Stimulated activated CD4-positive, alpha-beta T cell treated with anti-CD3 and anti-CD28 coated beads, Interleukin-2, amount 100 ng/mL, for 48 hours (primary cell): ENCODE measurements at places on chromosomes 7 and 10.

GRCh38 chr7:131294553-131294952 is 33.1 kb upstream of the MKLN1 start:
- DNase-seq: no peak

DNA sequence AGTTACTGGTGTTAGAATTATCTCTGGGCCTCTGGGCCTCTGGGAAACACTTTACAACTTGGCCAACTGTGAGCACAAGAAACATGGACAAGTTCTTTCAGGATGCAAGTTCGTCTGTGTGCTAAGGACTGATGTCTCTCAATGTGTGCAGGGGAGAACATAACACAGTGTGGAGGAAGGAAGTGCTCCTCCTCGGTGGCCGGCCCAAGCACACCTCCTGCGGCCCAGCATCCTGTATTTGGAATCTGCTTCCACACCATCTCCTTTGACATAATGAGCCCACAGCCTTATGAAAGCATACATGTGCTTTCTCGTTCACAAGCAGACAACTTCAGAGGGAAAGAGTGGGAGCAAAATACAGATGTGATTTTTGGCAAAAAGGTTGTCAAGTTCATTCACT is 59.0 kb downstream of the MTPN start:
- DNase-seq: no peak

- DNase-seq: no peak
Observed at GRCh38 chr10:102280397-102281101, 35.2 kb downstream of the GBF1 start.

DNA sequence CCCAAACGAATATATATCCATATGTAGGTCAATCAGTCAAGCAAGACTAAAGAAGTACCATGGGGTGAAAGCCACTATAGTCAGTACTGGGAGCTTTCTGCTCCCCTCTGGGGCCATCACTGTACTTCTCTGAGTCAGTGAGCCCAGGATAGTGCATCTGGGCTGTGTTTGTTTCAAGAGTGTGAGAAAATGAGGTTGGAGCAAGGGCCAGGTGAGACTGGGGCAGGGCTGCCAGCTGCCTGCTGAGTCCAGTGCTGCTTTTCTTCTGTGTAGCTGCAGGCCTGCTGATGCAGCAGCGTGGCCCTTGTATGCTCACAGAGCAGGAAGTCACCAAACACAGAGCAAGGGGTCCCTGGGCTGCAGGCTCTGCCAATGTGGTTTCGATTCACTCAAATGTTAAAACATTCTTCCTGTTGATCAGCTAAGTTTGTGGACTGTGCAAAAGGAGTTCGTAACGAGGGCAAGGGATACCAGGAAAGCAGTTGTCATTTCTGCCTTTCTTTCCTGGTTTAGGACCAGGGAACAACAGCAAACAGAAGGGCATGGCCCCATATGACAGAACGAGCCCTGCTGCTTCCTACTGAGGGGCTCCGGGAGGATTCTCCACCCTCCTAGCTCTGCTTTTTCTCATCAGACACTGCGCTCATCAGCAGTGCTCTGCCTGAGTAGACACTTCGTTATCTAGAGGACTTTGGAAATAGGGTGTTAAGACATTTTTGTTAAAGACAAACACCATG is 65.4 kb upstream of the TNS3 start:
- DNase-seq: no peak

- DNase-seq: no peak
Observed at GRCh38 chr10:113041841-113042750, 92.0 kb downstream of the TCF7L2 start.

DNA sequence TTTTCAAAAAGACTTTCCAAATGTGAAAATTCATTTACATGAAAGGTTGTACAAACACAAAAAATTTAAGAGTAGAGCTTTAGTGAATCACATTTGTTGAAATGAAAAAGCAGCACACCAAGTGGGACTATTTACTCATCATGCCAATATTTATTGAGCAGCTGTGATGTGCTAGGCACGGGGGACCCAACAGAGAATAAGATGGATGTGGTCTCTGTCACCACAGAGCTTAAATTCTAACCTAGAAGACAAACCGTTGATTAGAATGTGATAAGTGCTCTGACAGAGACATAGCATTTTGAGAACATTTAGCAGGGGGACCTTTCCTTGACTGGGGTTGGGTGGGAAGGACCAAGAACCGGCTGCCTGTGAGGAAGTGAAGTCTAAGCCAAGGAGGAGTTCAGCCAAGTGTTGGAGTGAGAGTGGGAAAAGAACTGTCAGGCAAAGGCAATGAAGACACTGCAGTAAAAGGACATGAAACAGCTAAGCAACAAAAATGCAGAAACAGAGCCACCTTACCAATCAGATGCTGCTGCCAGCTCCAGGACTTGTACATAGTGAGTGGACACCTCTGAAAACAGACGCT is 19.1 kb downstream of the ADAM12 start:
- no peak for DNase-seq

DNA sequence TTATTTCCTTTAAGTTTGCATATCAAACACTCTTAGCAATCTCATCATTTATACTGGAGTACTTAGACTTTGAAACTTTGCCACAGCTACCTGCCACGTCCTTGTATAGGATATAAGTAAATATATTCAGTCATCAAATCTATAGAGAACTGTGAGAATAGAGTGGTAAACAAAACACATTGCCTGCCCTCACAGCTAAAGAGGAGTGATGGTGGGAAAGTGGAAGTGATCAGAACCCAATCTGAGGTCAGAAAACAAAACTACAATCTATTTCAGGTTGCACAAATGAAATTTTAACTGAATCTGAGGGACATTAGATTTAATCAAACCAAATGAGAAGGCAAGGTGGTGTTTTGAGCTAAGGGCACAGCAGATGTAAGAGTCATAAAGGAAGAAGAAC is 74.8 kb downstream of the ZEB1 start:
- DNase-seq: no peak

DNA sequence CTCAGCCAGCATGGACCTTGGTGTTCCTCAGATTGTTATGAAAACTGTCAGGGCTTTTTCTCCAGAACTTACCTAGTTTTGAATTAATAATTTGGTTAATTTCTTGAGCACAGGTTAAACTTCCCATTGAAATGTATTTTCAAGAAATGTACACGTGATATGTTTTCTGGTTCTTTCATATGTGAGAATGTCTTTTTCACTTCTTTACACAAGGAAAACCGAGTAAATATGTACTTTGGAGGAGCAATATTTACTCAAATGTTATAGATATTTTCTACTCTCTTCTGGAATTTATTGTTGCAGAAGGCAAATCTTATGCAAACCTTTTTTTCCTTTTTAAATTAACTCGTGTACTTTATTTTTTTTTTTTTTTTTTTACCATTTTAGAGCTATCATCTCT is 134.3 kb downstream of the AHR start:
- DNase-seq: no peak

DNA sequence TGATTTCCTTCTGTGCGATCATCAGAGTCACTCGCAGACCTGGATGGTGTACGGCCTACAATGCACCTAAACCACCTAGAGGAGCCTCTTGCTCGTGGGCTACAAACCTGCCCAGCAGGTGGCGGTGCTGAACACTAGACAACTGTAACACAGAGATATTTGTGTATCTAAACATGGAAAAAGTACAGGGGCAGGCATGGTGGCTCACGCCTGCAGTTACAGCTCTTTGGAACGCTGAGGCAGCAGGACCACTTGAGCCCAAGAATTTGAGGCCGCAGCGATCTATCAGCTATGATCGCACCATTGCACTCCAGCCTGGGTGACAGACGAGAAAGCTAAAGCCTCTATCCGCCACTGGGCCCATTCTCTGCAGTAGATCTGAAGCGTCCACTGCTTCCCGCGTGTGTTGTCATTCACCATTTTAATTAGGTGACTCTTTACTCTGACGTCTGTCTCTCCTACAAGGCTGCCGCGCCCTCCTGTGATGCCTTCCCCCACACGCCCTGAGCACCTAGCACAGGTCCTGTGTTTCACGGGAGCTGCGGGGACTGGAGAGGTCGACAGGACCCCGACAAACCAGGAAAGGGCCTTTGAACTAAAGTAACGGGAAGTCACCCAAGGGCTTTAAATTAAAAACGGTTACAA is 774 bp downstream of the TUBGCP2 start:
- DNase-seq: peak; percentile 78

DNA sequence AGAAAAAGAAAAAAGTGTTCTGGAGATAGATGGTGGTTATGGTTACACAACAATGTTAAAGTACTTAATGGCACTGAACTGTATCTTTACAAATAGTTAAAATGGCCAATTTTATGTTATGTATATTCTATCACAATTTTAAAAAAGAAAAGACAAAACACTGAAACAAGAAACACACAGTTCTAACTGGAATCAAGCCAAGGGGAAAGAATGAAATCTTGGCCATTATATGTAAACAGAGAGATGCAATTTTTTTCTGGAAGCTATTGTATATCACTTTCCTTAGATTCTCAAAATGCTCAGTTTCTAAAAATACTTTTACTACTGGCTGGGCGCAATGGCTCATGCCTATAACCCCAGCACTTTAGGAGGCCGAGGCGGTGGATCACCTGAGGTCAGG is 4.1 kb downstream of the COA1 start:
- DNase-seq: no peak

GRCh38 chr10:70761727-70762350 is 23.3 kb downstream of the TBATA start:
- no peak for DNase-seq

- no peak for DNase-seq
Observed at GRCh38 chr7:48078470-48078869, 10.6 kb upstream of the UPP1 start.
